A172 (cell line): ENCODE measurements at places on chromosomes 3 and 15.

DNA sequence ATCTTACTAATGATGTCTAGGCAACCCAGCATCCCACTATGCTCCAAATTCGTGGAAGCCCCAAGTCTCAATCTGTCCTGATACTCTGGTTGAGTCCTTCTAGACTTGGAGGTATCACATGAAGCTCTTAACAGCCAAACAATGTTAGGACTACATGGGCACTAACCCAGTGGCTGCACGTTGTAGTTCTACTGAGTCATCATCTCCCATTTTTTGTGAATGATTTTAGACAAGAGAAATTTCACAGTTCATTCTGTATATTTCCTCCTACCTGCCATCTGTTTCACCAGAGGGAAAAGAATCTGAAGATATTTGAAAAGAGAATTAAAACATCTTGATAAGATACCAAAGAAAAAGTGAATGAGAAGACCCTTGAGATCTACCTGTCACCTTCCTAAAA is 9.8 kb upstream of the WWTR1 start:
- DNase-seq: no peak

GRCh38 chr3:111911446-111911845 is 52.4 kb downstream of the PHLDB2 start:
- no peak for DNase-seq

DNA sequence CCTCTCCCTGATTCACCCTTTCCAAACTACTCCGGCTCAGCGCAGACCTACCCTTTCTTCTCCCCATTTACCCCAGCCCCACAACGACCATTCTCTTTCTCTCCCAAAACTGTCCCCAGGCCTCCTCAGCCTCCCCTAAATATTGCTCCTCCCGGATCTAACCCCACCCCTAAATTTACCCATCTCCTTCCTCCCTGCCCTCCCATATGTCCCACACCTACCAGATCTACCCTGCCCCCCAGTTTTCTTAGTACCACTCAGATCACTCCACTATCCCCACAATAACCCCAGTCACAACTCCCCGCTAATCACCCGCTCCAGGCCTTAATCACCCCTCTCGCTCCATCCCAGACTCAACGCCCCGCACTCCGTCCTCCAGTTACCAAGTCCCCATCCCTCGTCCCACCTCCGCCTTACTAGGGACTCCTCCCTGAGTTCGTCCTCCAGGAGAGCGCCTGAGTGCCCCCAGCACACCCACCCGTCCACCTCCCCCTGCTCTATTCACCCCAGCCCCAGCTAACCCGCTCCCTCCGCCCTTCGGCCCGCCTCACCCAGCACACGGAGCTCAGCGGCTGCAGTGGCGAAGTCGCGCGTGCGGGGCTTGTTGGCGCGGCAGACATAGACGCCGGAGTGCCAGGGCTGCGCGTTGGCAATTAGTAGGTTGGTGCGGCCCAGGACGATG is 18.6 kb upstream of the IGDCC3 start:
- DNase-seq: no peak

DNA sequence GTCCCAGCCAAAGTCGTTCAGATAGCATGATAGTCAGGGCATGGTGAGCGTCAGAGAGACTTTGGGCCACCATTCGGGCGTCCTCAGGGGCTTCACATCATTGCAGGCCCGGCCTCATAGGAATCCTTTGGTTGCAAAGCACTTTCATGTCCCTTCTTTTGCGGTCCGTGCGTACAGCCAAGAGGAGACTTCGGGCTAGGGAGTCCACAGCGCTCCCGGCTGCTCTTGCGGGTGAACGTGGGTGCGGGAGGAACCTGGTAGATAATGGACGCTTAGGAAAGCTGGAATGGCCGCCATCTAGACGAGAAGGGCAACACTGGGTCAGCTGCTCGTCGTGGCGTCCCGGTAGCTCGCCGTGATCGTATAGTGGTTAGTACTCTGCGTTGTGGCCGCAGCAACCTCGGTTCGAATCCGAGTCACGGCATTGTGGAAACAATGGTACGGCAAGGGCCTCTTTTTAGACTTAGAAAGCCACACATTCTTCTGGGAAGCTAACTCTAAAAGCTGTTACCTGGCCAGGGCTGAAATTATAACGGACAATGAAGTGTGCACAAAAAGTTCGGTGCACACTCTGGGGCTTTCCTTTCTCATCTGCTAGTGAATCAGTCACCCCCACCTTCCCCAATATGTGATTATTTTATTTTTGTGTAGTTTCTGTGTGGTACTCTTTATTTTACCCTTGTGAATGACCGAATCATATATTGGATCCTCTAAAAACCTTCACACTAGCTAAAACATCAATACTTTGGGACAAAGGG is 13.2 kb upstream of the SHF start:
- DNase-seq: peak; percentile 85

DNA sequence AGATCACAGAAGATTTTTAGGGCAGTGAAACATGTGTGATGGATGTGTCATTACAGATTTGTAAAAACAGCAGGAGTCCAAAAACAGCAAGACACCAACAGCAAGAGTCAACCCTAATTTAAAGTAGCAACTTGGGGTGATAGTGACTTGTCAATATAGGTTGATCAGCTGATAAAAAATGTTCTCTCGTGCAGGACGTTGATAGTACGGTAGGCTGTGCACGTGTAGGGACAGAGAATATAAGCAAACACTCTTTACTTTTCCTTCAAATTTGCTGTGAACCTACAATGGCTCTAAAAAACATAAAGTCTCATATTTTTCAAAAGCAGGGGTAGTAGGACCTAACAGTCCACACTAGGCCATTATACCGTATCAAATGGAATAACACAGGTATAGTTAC is 120.8 kb downstream of the STAG1 start:
- no peak for DNase-seq
